Bronchial smooth muscle cell (primary cell): ENCODE measurements at places on chromosomes 7 and 10. TPM values are rescaled to one million over a fixed set of nuclear protein-coding genes. Genes with fewer than 3 reads are reported as not detected.

CPN1 gene
- not detected in 2 replicates for total RNA-seq

WDR11 gene
- total RNA-seq, result 57.2 and 61.6 TPM in 2 replicates

GIMAP8 gene
- under 0.01 TPM in 1 of 2 replicates, not detected in the other for total RNA-seq

EPDR1 gene
- 6.0 and 13.0 TPM in 2 replicates for total RNA-seq

PON1 gene
- not detected in 2 replicates for total RNA-seq

PDLIM1 gene
- total RNA-seq, result 4.0 and 5.0 TPM in 2 replicates

RALA gene
- 24.9 and 30.8 TPM in 2 replicates for total RNA-seq

CTTNBP2 gene
- total RNA-seq, result 11.3 and 16.3 TPM in 2 replicates

HOXA6 gene
- total RNA-seq, result 0.09 and 0.16 TPM in 2 replicates
